Endodermal cell (in vitro differentiated cells): ENCODE measurements at places on chromosomes 6 and 20. TPM values are rescaled to one million over a fixed set of nuclear protein-coding genes. Genes with fewer than 3 reads are reported as not detected.

DNA sequence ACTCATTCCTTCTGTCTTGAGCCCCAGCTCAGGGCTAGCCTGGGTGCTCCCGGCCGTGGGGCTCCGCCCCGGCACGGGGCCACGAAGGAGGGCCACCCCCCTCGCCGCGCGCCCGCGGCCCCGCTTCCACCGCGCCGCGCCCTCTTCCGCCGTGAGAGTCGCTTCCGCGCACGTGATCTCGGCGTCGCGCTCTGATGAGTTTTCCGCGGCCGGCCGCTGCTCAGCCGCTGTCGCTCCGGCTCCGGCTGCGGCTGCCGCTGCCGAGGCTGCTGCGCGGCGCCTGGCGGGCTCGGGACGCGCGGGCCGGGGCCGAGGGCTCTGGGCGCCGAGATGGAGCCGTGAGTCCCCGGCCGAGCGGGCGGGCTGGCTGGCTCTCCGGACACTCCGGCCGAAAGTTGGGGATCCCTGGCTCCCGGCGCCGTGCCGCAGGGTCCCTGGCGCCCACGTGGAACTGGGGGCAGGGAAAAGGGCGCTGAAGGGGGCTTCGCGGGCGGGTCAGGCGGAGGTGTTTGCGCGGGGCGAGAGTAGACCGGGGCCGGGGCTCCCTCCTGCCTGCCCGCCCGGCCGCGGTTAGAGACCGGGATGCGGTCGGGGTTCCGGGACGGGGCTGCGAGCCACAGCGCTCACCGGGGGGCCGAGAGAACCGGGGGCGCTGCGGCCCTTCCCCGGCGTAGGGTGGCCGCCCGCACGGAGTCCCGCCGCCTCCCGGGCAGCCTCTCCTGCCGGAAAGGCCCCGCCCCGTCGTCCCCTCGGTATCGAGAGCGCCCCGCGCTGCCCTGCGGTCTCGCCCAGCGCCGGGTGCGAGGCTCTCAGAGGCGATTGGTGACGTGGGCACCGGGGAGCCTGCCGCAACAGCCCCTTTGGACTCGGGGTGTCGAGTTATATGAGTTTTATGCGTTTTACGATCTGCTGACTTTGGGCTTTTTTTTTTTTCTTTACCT lies at the start of gene TMEM181:
TSS of gene TMEM181 (plus strand) at position 197 of the 941 bp plus-strand sequence. CDS start at position 331, 134 bp downstream.
- no peaks in the 10 kb centered on the region for H3K27me3 ChIP-seq
- peak within 1 kb of the TSS; percentile 13 for H3K27ac ChIP-seq
- no peaks in the 10 kb centered on the region for H3K36me3 ChIP-seq
- H3K4me1 ChIP-seq, result peaks cover 4% of the 10 kb centered on the region
- DNase-seq, result peak; percentile 90
- peak within 1 kb of the TSS; percentile 91 for H3K4me3 ChIP-seq

DNA sequence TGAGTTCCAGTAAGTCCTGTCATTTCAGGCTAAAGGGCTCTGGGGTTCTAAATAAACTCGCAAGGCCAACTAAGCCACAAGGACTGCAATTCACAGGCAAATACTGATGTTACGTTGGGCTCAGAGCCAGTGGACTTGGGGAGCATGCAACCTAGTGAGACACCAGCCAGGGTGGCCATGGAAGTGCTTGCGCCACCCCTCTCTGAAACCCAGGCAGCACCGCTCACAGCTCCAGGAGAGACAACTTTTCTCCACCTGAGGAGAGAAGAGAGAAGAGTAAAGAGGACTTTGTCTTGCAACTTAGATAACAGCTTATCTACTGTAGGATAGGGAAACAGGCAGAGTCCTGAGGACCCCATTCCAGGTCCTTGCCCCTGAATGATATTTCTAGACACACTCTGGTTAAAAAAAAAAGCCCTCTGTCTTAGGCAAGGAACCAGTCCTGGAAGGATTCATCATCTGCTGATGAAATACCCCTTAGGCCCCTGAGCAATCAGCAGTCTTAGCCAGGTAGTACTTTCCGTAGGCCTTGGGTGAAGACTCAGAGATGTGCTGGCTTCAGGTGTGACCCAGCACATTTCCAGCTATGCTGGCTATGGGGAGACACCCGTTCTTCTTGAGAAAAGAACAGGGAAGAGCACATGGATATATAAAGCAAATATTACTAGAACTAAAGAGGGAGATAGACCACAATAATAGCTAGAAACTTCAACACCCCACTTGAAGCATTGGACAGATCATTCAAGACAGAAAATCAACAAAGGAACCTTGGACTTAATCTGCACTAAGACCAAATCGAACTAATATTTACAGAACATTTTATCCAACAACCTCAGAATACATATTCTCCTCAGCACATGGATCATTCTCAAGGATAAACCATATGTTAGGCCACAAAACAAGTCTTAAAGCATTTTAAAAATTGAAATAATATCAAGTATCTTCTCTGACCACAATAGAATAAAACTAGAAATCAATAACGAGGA lies 31.5 kb upstream of the TBC1D32 start:
- no peak overlapping the region for H3K27ac ChIP-seq
- H3K36me3 ChIP-seq, result no peaks in the 10 kb centered on the region
- DNase-seq, result no peak
- H3K4me1 ChIP-seq, result no peaks in the 10 kb centered on the region
- H3K27me3 ChIP-seq, result no peaks in the 10 kb centered on the region
- H3K4me3 ChIP-seq, result no peak overlapping the region

DNA sequence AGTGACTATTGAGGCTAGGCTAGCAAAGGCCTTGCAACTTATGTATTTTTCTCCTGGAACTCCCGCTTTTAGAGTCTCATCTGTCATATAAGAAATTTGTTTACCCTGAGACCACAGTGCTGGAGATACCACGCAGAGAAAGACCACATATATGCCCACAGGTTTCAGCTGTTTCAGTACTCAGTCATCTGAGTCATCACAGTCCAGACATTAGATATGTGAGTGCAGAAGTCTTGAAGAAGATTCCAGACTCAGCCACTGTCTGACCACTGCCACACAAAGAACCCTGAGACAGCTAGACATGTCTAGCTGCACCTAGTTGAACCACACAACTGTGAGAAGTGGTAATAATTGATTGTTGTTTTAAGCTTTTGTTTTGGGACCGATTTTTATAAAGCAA lies 648.3 kb downstream of the EPM2A start:
- no peak overlapping the region for H3K4me3 ChIP-seq
- DNase-seq, result no peak
- H3K4me1 ChIP-seq, result no peaks in the 10 kb centered on the region
- no peak overlapping the region for H3K27ac ChIP-seq
- H3K36me3 ChIP-seq, result no peaks in the 10 kb centered on the region

- peaks cover 40% of the 10 kb centered on the region for H3K36me3 ChIP-seq
- H3K4me3 ChIP-seq, result no peak overlapping the region
- no peaks in the 10 kb centered on the region for H3K27me3 ChIP-seq
- H3K4me1 ChIP-seq, result no peaks in the 10 kb centered on the region
- H3K27ac ChIP-seq, result no peak overlapping the region
Observed at GRCh38 chr6:151067684-151068596, 171.8 kb upstream of the AKAP12 start.

GRCh38 chr6:41200901-41201763 lies at the start of gene TREML2:
TSS of gene TREML2 (minus strand) at chr6:41201149. CDS start at chr6:41201008, 141 bp downstream.
- H3K27ac ChIP-seq, result no peak within 1 kb of the TSS
- H3K4me1 ChIP-seq, result no peaks in the 10 kb centered on the region
- no peak within 1 kb of the TSS for H3K4me3 ChIP-seq
- no peaks in the 10 kb centered on the region for H3K36me3 ChIP-seq
- DNase-seq, result peak; percentile 49
- H3K27me3 ChIP-seq, result peaks cover 10% of the 10 kb centered on the region

DNA sequence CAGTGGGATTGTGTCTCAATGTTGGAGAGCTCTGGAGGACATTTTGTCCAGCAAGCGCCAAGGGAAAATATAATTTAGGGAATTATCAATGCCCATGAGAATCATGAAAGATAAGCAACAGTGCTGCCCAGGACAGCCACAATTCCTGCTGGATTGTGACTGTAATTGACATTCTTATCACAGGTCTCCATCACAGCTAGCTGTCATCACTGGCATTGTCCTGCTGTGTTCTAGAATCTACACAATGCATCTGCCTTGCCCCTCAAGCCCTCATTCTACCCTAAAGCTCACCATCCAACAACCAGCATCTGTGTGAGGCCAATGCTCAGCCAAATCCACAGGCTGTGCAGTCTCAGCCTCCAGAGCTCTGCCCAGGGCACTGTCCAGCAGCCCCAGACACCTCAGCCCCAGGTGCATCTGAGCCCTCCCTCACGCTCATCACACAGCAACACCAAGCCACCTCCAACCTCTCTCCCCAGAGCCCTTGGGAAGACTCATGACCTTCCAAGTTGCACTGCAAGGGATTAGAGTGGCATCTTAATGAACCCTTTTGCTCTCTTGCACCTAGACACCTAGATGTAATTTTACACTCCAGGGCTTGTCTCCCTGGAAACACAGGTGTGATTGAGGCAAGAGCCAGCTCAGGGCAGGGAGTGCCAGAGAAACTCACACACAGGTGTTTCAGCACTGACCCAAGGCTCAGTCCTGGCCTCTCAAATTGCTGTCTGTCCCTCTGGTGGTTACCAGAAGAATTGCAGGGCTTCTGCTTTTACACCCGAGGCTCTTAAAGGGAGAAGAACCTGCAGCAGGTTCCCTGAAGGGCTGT lies 85.2 kb upstream of the PHACTR3 start:
- no peak overlapping the region for H3K27ac ChIP-seq
- DNase-seq, result peak; percentile 84
- H3K4me3 ChIP-seq, result no peak overlapping the region

DNA sequence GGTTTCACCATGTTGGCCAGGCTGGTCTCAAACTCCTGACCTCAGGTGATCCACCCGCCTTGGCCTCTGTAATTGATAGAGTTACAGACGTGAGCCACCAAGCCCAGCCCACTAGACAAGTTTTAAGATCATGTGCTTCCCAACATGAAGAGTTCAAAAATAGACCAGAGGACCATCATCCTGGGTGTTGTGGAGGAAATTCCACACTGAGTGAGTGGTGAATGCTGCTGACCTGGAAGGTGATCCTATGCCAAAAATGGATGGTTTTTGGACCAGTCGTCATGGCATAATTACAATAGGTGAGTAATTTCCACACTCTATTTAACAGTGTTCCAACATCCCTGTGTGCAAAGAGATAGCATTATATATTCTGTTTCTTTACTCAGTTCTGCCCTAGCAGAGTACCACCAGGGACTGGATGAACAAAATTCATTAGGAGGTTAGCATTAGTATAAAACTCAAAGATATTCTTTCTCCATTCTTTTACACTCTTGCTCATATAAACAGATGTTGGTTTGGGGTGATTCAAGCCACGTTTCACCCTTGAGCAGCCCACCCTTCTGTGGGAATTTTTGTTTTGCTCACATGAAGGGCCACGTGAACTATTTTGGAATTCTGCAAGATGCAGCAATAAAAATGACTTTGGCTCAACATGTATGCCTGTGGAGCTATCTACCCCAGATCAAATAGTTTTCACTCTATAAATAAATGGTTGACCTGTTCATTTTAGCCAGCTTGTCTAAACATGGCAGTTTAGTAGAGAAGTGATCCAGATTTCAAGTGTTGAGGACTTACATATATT lies 206.2 kb upstream of the TCF21 start:
- H3K27ac ChIP-seq, result no peak overlapping the region
- no peaks in the 10 kb centered on the region for H3K4me1 ChIP-seq
- DNase-seq, result no peak

GRCh38 chr20:45970646-45971424 lies 1.2 kb downstream of the ZNF335 start:
- H3K4me3 ChIP-seq, result peak overlapping the region; percentile 96
- peak; percentile 58 for DNase-seq
- H3K36me3 ChIP-seq, result peaks cover 31% of the 10 kb centered on the region

The FKBP1A gene
- total RNA-seq, result 185 and 200 TPM in 2 replicates

The HLA-DRA gene
- total RNA-seq, result 0.27 TPM in 1 of 2 replicates, not detected in the other

The TRIM31 gene
- not detected in 2 replicates for total RNA-seq
